Stimulated activated memory B cell treated with anti-CD40 and anti-IgM and Interleukin-4, amounts not matched to agents 10 μg/mL and 1 μg/mL and 100 μg/mL, for 72 hours (primary cell): ENCODE measurements at places on chromosomes 6 and 20.

- no peak for ATAC-seq
These were observed 28.8 kb upstream of the RIPPLY2 start for GRCh38 chr6:83824388-83824801.

DNA sequence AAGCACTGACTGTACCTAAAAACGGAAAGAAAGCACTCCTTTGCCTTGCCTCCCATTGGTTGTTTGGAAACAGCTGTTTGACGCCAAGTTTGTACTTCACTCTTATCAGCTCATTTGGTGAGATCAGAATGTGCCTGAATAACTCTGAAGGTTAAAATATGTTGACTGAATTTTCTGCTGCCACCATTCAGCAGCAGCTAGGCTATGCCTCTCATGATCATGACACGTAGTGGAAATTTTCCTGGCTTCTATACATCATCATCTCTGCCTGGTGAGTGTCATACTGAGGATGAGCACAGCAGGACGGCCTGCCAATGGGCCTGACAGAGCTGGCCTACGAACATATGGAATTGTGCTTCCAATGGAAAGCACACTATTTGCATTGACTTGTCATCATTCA, 704.9 kb upstream of the CITED2 start:
- ATAC-seq: no peak

GRCh38 chr6:81857812-81858211, 105.3 kb upstream of the TENT5A start:
- ATAC-seq: no peak

DNA sequence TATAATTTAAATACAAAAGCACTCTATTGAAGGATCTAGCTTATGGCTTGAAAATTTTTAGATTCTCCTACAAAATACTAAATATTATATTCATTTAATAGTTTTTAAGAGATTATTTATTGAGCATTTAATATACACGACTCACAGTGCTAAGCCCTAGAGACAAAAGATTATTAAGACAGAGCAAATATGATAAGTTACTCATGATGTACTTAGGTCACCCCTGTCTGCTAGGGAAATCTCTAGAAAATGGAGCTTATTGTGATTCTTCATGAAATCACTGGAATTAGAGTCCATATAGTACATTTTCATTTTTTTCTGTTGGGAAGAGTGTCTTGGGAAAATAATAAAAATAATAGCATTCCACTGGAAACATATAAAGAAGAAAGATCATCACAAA, 37.8 kb downstream of the BEND6 start:
- ATAC-seq: no peak

- no peak for ATAC-seq
These were observed 641.6 kb downstream of the HACE1 start for GRCh38 chr6:104218116-104218515.

DNA sequence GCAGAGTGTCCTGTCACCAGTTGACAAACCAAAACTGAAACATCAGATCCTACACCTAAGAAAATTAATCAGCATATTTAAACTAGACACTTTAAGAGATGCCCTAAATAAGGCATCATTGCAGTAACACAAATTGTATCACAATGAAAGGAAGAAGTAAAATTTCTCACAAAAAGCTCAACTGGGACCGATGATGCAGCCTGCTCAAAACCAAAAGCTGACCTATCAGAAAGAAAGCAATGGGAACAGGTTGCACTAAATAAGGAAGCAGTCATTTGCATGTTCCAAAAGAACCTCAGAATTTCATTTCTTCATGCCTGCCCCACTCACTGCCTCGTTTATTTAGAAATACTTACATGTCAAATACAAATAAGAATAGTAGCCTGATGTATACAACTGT, 12.1 kb downstream of the HIVEP2 start:
- peak; percentile 59 for ATAC-seq

GRCh38 chr6:169905041-169905807, 153.8 kb downstream of the ERMARD start:
- no peak for ATAC-seq

GRCh38 chr6:41747256-41748101, at the start of gene PGC:
Gene PGC, minus strand, starts transcription at chr6:41747397. Its CDS starts 63 bp downstream, at chr6:41747334.
- ATAC-seq: no peak

GRCh38 chr6:110541701-110542309, 65.4 kb upstream of the SLC22A16 start:
- no peak for ATAC-seq

DNA sequence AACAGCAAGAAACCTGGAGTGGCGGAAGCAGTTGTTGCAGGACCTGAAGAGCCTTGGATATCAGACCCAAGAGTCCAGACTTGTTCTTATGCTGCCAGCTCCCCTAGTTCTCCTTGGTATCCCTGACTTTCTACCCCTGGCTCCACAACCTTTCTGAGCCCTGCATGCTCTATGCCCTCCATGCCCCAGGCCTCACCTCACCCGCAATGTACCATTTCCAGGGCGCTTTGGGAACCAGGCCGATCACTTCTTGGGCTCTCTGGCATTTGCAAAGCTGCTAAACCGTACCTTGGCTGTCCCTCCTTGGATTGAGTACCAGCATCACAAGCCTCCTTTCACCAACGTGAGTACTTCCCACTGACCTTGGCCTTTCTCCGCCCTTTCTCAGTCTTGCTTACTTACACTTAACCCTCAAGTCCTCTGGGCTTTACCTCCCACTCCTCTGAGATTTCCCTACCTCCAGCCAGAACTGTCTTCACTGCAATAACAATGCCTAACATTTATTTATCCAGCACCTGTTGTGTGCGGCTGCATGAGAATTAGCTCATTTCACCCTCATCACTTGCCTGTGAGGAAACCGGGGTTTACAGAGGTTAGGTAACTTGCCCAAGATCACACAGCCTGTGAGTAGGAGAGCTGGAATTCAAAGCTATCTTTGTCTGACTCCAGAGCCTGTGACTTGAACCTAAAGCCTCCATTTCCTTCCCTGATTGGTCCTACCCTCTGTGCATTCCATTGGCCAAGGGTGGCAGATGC, 2.3 kb downstream of the POFUT1 start:
- ATAC-seq: no peak

GRCh38 chr6:145315982-145316600, 419.2 kb downstream of the EPM2A start:
- no peak for ATAC-seq

- ATAC-seq: no peak
These were observed 31.7 kb downstream of the MOXD1 start for GRCh38 chr6:132369526-132369925.

GRCh38 chr6:76835293-76835692, 628.0 kb downstream of the HTR1B start:
- no peak for ATAC-seq

DNA sequence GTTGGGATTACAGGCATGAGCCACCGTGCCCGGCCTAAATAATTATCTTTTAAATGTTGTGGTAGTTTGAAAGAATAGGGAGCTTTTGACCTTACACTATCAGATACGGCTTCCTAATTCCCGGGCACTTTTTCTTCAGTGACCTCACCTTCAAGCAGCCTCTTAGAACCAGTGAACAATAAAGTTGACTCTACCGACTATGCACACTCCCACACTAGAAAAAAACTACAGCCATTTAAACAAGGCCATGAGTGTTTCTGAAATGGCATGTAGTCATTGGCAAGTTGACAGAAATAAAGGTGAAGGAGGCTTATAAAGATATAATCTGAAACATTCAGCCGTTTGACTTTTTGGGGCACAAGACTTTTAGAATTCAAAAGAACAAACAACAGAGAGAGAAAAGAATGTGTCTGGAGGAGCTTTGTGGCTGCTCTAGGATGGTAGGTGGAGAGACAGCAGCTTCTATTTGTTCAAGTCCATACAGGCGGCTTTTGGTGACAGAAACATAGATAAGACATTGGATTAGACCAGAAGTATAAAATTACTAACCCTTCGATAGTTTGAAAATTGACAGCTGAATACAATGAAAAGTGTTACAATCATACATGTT, 75.2 kb downstream of the GJA1 start:
- no peak for ATAC-seq

- peak; percentile 91 for ATAC-seq
These were observed at the start of gene SLA2 for GRCh38 chr20:36645998-36646397. Gene SLA2, minus strand, starts transcription at chr20:36646196. Its CDS starts 4,861 bp downstream, at chr20:36641335.

DNA sequence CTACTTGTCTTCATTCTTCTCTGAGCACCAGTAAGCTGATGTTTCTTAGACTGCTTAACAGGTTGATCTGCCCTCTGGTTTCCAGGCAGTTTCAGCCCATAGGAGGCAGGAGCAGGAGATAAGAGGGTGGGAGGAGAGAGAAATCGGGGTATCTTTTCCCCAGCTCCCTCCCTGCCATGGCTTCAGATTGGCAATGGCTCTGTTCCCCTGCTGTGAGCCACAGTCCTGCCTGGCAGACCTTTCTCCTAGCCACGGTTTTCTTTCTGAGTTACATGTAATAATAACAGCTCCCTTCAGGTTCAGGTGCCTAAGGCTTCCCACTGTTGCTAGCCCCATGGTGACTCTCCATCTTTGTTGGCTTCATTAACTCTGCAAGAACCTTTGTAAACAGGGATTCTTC, 115.3 kb downstream of the CD83 start:
- no peak for ATAC-seq
